LNCaP clone FGC (cell line): ENCODE measurements at places on chromosomes 6 and 20.

GRCh38 chr6:147201885-147202515, 2.2 kb upstream of the STXBP5 start:
- DNase-seq, result no peak

GRCh38 chr6:125050663-125051318, 88.6 kb downstream of the RNF217 start:
- peak; percentile 52 for DNase-seq

DNA sequence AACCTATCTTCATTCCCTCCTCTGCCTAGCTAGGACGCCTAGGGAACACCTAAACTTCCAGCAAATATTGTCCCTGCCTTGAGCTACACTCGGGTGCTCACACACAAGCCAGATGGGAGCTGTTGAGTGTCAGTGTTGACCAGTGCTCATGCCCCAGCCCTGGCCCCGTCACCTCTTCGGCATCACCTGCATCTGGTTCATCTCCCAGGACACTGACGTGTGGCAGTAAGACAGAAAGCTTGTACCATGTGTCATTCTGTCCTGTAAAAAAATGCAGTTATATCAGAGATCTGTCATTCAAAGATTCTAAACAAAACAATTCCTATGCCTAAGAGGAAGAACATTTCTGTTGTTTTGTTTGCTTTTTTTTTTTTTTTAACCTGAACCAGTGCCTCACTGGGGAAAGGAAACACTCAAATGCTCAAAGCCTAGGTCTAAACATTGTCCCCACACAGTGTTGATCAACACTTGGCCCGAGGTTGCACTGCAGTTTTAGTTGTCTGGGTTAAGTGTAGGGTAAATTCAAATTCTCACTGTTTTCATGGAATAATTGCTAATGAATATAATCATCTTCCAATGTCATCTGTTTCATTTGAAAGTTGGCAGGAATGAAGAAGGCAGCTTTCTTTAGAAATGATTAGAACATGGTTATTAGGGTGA, 102.7 kb upstream of the SASH1 start:
- no peak for DNase-seq

- DNase-seq, result no peak
These were observed 210.3 kb downstream of the RFPL4B start for GRCh38 chr6:112557435-112557834.

DNA sequence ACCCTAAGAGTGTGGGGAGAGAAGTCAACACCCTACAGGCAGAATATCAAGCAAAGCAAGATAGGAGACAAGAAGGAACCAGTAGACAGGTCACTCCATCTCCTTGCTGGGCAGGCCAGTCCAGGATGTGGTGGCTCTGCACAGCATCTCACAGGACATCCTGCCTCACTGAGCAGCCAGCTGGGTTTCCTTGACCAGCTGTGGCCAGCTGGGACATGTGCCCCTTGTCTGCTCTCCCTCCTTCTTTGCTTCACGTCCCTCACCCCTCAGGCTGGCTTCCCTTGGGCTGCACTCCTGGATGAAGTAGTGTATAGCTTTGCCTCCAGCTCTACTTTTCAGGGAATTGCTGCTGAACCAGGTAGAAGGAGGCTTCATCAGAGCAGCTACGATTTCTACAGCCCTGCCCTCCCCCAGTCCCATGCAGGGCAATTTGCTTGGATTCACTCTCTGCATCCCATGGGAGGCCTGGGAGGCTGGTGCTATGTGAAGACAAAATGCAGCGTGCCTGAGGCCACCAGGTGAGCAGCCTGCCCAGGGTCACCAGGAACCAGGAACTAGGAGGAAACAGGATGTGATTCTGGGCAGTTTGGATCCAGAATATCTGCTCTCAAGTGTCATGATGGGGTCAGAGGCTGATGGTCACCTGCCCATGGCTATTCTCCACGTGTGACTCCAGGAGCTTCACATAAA, 110.0 kb upstream of the PMEPA1 start:
- no peak for DNase-seq

DNA sequence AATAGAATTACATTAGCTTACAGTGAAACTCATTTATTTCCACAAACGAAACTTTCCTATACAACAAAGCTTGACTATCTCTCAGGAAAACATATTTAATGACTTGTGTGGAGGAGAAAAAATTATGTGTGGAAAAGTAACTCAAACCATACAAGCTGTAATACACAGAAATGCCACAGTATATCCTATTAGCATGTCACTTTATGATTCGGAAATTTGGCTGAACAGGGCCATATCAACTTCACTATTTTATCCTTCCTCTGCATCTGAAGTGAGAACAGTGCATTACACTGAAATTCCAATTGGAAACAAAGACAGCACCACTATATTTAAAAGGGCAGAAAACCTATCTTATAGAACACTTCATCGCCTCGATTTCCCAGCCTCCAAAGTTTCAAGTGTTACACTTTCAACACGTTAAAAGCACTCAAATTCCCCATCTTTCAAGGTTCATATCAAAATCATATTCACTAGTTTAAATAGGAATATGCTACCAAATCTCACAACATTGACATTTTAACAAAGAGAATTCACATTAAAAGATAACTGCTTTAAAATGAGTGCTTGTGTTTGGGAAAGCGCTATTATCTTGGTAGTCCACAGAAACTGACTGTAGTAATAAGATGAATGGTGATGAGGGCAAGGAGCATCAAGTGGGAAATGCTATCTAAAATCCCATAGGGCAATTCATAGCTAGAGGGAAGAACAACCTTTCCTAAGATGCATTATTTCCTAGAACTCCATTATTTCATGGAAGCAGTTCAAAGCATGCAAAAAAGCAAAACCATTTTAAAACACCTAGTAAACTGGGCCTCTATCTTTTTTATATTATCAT, 1.8 kb downstream of the REV3L start:
- no peak for DNase-seq
